ENCODE measurements at places on chromosomes 5 and 9.
A peak's percentile ranks its signal among the peaks of the same experiment; 100 is the strongest.

DNA sequence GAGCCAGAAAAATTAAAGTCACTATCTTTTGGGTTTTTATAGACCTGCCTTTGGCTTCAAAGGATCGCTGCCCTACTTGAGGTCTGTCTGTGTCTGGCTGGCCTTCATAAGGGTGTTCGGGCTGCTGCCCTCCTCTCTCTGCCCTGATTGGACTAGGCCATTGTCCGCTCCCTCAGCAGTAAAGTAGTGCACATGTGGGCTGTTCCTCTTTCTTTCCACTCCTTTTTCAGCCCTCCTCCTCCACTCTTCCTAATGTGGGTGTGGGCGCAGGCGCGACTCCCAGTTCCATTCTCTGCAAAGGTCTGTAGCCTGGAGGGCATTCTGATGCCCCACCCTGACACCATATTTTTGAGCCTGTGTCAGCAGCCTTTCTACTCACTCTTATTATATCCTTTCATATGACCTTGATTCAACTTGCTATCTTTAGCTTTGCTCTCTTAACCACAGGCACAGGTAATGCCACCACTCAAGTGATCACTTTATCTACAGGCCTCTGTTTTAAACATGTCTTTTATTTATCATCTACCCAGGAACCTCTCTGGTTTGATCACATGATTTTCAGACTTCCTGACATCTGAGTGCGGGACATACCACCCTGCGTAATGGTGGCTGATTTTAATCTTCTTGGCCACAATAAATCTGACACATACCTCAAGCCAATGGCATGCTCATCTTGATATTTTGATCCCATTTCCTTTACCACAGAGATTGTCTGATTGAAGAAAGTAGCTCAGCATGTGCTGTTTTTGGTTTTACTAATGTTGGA, 144.5 kb downstream of the AOPEP start:
- DNase-seq, result no peak

DNA sequence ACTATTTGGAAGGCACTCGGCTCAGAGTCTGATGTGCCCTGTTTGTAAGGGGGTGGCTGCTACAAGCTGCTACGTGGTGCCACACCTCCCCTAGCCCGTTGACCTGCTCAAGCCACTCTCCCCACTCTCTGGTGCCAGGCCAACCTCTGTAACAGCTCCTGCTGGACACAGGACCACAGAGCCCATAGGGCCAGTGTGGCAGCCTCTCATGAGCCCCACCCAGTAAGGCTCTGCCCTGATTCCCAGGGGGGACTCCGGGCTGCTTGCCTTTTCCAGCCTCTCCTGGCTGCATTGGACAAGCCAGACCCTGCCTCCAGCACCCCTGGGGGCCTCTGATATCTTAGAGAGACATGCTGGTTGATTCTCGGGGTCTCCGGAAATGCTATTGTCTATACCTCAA, 53.3 kb upstream of the ANGPTL2 start:
- no peak for DNase-seq

GRCh38 chr5:7245121-7245651, 150.8 kb upstream of the ADCY2 start:
- DNase-seq, result no peak

DNA sequence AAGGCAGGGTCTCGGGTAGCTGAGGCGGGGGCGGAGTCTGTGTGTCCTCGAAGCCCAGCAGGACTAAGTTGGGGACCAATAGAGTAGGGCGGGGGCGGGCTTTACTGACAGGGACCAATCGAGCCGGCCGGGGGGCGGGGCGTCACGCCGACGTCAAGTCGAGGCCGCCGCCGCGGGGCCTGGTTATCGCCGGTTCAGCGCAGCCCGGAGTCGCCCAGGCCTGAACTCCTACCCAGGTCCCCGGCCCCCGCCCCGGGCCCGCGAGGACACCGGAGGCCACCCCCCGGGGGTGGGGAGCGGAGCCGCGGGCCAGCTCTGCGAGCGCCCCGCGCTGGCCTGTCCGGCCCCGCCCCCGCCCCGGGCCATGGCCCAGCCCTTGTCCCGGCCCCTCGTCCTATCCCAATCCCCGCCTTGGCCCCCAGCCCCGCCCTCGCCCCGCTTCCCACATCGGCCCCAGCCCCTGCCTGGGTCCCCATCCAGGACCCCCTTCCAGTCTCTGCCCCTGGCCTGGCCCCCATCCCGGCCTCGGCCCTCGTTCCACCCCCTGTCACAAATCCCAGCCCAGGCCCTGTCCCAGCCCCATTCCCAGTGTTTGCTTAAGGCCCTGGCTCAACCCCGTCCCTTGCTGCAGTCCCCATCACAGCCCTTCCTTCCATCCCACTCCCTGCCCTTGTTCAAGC, at the start of gene TMEM8B:
Gene TMEM8B, plus strand, starts transcription at position 145 of the 680 bp plus-strand sequence. Its CDS starts 220 bp downstream, at position 365.
- peak; percentile 94 for DNase-seq

DNA sequence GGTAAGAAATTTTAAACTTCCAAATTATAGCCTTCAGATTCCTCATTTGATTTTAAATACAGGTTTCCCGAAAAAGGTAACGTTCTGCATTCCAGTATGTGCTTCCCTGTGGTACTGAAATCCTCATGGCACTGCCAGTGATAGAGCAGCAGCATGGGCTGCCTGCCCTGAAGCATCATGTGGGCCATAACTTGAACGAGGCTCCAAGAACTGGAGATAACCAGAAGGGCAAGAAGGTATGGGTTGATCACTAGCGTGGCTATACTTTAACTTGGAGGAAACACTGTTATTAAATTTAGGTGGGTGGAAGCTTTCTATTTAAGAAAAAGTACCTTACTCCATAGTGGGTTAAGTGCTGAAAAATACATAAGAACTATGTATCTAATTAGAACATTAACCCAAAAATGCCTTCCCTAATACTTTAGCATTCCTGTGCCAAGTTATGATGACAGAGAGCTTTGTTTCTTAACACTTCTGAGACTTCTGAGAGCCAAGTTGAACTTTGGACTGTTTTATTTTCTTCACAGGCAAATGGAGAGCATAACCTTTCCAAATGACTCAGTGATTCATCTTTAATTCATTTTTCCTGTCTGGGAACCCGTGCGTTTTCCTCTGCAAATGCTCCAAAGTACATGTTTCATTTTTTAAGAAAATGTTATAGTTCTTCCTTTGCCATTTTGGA, 191.5 kb upstream of the GNA14 start:
- DNase-seq, result no peak

DNA sequence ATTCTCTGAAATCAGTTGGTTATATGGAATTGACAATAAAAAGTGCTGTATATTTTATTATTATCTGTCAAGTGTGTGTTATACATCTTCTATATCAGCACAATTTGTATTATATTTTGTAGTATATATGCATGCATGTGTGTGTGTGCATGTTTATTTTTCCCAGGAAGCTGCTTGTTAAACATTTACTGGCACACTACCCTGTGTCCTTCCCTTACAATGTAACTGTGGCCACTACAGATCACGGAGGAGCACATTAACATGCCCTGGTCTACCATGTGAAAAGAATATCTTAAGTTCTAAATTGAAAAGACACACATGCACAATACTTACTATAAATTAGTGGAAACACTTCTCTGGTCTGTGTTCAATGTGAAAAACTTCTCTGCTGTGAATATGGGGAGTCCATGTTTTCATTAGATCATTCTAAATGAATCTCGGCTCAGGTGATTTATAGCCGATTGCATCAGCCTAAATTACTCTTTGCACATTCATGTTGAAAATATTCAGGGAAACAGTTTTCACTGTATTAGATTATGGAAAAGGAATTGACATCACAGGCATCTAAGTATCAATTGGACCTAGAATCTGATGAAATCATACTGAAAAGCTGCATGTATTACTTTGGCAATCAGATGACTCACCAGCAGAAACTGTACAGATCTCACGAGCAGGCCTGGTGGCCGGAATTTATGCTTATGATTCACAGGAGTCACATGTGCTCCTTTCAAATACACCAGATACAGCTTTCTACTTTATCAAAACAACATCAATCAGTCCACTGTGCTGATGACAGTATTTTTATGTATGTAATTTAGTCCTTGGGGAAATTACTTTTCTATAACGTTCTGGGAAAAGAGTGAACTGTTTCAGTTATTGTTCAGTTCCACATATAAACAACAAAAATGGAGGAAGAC, 39.4 kb downstream of the LURAP1L start:
- DNase-seq, result no peak

GRCh38 chr5:145775411-145775810, 59.7 kb downstream of the PRELID2 start:
- no peak for DNase-seq

GRCh38 chr9:9892217-9892616, 720.6 kb downstream of the PTPRD start:
- no peak for DNase-seq

GRCh38 chr5:1227667-1228066, 2.5 kb downstream of the SLC6A18 start:
- DNase-seq, result no peak

All from neuronal stem cell (in vitro differentiated cells).